ENCODE measurements at places on chromosomes 7 and 10.

GRCh38 chr7:6172224-6172909, 100.1 kb downstream of the CYTH3 start:
- no peak for DNase-seq

GRCh38 chr7:151829707-151830106, 47.2 kb downstream of the PRKAG2 start:
- no peak for DNase-seq

- DNase-seq, result no peak
Measured at GRCh38 chr7:139999516-139999915, 63.2 kb downstream of the PARP12 start.

DNA sequence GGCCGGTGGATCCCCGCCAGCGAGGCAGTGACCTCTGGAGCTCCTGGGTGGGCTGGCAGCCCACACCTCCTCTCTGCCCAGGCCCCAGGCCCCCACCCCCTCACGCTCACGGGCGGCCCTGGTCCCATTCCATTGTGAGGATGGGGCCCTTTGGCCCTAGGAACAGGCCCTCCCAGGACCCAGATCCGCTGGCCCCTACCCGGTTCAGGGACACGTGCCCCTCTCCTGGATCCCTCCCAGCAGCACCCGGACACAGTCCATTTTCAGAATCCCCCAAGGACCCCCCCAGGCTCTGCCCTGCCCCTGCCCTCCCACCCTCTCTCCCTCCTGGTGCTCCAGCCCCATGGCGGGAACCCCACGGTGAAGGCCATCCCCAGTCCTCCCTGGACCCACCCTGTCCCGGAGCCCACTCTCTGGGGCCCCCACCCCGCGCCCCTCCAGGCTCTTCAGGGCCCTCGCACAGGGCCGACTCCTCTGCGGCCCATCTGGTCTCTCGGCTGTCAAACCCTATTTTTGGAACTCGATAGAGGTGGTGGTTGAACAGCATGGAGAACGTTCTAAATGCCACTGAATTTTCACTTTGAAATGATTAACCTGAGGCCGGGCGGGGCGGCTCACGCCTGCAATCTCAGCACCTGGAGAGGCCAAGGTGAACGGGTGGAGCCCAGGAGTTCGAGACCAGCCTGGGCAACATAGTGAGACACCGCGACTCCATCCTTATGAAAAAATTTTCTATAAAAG, 8.1 kb downstream of the ADAP1 start:
- no peak for DNase-seq

DNA sequence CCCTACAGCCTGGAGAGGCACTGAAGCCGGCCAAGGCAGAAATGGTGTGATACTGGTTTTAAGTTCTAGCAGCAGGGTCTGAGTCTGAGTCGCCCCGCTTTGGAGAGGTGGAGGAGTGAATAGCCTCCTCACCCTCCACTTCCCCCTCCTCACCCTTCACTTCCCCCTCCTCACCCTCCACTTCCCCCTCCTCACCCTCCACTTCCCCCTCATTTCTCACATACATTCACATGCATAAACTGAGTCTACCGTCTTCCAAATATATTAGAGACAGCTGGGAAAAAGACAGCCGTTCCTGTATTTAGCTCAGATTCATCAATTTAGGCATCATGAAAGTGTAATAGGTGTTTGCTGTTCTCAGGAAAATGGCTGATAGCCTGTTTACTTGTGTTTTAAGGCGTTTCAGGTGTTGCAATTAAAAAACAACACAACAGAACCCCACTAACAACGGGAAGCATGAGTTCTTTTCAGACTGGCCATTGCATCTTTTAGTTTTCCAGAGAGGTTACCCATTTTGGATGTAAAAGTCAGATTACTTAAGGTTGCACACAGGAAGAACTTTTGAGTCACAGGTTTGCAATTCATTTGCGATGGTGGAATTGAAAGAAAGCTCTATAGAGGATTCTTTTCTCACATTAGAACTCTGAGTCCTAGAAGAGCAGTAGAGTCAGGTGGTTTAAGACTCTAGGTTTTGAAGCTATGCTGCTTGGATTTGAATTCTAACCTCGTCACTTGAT, 861 bp downstream of the NRBF2 start:
- no peak for DNase-seq

DNA sequence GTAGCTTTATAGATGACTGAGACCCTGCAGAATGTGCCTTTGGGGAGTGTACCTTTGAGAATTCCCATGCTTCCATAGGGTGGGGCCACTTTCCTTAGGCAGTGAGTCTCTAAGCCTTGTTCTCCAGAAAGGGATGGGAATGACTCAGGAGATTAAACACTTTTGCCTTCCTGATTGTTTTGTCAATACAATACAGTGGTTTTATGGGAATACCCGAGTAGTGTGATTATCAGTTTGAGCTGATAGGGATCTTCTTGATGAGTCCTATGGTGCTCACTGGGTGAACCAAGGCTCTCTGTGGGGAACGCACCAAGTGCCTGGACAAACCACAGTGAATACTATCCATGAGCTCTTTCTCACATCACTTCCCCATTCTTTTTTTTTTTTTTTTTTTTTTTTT, 6.3 kb downstream of the MYOF start:
- DNase-seq, result no peak

- no peak for DNase-seq
Measured at GRCh38 chr10:17100586-17100985, 29.0 kb downstream of the CUBN start.

DNA sequence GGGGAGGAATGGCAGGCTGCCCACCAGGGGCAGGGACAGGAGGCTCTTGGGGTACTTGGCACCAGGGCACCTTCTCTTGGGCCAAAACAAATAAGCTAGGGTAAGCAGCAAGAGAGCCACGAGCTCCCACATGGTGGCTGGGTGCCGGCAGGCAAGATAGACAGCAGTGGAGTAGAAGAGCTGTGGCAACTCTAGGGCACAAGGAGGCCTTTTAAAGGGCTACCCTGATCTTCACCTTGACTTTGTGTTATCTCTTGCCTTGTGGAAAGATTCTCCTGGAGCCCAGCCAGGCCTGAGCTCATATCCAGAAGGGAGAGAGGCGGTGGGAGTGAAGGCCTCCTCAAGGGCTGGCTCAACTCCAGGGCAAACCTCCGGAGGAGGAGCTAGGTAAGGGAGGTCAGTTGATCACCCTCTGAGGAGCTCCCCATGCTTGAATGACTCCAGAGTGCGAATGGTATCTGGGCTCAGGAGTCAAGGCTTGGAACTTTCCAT, at the start of gene CYP17A1:
Gene CYP17A1 (minus strand): TSS at position 184 of the 492 bp plus-strand sequence. CDS start 52 bp downstream, at position 132.
- DNase-seq, result no peak

DNA sequence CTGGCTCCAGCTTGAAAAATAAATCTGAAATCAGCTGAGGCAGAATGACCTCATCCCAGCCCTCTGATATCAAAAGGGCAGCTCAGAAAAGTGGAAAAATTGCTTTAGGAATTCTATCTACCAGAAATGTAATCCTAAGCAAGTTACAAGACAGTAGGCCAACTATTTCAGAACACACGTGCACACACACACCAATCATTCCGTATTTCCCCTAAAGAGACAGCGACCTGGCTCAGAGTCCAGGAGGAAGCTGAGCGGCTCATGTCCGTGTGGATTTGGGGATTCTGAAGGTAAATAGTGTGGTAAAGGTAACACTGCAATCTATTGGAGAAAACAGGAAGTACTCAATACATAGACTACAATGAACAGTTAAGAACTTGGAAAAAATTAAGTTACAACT, 288.2 kb downstream of the CALN1 start:
- no peak for DNase-seq

DNA sequence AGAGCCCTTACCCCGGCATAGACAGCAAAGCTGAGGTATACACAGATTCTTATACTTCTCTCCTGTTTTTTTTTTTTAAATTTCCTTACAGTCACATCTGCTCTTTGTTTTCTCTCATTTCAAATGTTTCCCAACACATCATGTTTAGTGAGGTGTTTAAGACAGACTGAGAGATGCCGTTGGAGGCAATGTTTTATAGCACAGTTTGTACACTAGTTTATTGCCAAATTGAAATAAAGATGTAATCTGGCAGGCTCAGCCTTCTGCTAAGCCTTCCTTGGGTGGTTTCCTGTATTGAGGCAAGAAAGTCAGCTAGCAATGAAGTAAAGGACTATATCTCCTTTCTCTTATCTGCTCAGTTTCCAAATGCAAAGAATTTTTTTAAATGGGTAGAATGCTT, 393.4 kb downstream of the SORCS1 start:
- no peak for DNase-seq

DNA sequence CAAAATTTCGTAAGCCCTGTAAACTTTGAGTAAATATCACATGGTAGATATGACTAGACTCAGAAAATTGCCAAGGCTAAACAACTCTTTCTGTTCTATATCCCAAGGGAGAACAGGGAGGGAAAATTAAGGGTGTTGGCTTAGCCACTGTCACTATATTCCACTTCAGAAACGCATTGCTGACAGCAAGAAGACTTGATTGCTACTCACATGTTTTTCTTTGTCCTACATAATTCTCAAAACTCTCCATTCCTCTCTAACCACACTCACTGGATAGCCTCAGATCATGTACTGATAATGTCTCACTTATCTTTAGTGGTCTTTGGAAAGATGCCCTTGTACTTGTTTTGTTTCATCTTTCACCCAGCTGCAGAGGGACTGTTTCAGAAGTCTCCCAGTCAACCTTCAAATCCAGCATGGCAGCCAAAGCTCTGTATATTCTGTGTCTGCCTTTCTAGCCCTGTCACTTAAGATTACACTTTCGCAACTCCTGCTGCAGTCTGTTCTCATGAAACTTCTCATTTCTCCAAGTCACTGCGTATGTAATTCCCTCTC, 582.4 kb upstream of the FZD8 start:
- DNase-seq, result no peak

GRCh38 chr7:73829505-73829904, 1.3 kb upstream of the CLDN4 start:
- DNase-seq, result no peak
